ENCODE measurements at places on chromosomes 2 and 18.

DNA sequence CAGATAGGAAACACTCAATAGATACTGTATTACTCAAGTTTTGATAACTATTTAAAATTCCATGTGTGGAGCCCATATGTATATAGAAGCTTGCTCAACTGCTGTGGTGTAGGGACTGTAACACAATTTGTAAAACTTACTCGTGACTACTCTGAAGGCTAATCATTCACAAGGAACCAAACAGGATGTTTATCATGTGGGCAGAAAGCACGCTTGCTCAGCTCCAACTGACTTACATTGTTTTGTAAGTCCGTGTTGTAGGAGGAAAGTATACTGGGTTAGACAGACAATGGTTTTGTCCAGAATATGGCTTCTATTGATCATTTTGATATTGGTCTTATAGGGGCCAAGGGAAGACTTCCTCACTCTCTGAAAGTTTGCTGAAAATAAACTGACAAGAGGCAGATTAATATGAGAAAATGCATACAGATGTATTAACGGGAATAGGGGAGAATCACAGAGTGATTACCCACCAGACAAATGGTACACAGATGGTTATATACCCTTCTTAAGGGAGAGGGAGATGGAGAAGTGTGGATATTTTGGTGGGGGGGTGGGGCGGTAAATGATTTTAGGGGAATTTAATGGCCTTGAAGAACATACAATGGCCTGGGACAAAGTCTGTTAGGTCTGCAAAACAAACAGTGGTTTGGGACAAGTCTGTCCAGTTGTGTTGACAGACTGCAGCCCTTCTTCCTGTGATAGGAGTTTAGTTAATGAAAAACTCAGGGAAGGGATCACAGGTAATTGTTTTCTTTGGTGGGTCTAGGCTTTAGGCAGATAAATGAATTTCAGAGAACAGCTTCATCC lies 259.3 kb upstream of the SP5 start:
- no peak for DNase-seq

- DNase-seq, result no peak
Observed at GRCh38 chr18:76264198-76264875, 230.7 kb downstream of the ZNF516 start.

GRCh38 chr2:19835781-19836281 lies 66.0 kb downstream of the TTC32 start:
- DNase-seq, result no peak

GRCh38 chr18:75462178-75462832 lies 34.8 kb upstream of the SMIM21 start:
- no peak for DNase-seq

DNA sequence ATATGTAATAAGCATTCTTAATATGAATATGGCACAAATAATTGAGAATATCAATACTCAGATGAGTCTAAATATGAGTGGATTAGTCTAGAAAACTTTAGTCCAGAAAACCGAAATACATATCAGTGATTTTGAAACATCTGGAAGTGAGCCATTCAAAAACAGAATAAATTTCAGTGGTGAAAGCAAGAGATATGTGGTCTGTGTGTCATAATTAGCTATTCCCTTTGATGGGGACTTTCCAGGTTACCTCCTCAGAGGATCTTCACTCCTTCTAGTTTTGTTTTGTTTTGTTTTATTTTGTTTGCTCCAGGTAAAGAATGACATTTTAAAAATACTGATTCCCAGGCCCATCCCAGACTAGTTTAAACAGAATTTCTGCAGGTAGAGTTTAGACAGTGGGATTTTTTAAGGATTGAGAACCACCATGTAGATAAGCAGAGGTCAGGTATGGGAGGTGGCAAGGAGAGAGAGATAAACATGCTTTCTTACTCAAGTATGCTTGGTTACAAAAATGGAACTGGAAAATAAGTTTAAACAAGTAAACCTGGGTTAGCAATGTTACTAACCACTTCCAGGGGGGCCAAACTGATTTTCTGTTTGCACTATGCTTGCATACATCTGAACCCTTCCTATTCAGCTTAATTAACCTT lies 70.7 kb downstream of the NABP1 start:
- DNase-seq, result no peak

- DNase-seq, result no peak
Observed at GRCh38 chr2:96353032-96353561, 17.5 kb downstream of the NCAPH start.

DNA sequence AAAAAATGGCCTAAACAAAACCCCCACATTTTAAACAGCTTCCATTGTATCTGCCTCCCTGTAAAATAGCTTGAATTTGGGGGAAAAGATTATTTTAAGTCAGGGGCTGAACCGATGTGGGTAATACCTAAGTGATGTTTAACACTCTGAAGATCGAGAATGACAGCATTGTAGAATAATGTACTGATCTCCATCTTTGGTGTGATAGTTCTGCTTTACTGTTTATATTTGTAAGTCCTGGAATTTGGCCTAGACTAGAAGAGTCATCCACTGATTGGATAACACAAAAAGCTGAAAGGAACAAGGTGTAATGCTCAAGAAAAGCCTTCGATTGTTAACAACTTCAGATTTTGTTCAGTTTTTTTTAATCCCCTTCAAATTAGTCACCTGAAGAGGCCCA lies 53.8 kb upstream of the CCDC68 start:
- DNase-seq, result no peak
